ENCODE measurements at places on chromosomes 12 and 14.

DNA sequence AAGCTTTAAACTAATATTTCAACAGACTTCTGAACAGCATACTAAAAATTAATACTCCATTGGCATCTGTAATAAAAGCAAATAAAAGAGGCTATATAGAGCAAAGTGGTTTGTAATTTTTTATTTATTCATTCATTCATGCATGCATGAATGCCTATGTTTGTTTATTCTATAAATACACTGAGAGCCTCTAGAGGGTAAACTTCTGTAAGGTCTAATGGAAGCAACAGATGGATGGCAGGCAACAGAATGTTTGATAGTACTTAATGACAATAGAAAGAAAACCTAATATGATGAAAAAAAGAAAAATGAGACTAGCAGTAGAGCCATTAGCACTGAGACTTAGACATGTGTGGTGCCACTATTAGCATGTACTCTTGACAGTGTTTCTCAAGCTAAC, 253.1 kb downstream of the CCDC91 start:
- no peak for DNase-seq

GRCh38 chr12:65156366-65156841, 13.0 kb upstream of the LEMD3 start:
- no peak for DNase-seq

GRCh38 chr12:59500915-59501314, 94.9 kb upstream of the SLC16A7 start:
- DNase-seq, result no peak

DNA sequence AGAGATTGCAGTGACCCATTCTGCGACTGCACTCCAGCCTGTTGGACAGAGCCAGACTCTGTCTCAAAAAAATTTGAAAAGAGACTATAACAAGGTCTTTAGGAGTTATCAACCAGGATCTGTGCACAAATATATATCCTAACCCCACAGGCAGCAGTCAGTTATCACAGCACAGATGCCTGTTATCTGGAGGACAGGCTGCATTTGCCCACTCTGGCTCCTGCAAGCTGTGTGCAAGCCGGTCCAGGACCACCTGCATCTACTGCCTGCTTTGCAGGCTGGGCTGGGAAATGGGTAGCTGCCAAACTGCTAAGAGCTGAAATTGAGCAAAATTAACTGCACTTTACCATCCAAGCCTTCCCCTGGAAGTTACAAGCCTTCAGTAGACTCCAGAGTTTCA, 21.4 kb upstream of the RCOR1 start:
- no peak for DNase-seq

DNA sequence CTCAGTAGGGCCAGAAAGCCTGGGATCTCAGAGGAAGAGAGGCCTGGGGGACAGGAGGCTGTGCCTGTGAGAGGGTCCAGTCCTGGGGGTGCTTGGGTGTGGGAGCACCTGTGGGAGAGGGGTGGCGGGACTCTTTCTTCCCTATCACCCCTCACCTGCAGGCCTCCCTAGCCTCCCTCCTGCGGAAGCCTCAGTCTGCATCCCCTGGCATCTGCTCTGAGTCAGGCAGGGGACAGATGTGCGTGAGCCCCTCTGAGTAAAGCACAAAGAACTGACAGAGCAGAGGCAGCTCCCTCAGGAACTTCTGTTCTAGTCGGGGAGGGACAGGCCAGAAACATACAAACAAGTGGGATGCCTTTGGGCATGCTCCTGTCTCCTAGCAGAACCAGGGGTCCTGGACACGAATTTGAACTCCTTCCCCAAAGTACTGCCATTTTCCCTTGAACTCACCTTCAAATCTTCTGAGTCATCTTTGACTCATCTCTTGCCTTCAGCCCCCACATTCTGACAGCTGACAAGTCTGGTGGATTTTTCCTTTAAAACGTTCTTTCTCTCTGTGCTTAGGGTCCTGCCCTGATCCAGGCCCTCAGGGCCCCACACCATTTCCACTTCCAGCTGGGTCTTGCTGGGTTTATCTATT, 8.5 kb upstream of the HSP90AA1 start:
- DNase-seq, result peak; percentile 28

DNA sequence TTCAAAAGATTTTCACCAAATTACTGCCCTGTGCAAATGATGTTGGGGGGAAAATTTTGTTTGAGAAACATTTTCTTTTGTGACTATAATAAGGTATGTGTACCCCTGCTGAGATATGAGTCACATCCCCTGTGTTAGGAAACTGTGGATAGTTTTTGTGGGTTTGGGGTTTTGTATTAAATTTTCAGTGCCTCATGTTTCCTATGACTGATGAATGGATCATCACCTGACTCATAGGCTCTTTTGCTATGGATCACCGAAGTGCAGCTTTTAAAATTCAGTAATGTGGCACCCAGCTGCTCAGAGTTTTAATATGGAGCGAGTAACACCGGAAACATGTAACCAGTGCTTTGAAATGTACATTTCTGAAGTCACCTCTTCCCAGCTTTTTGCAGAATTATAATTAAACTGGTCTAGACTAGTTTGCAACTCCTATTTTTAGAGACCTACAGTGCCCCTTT, 167.4 kb upstream of the HMGA2 start:
- peak; percentile 94 for DNase-seq

DNA sequence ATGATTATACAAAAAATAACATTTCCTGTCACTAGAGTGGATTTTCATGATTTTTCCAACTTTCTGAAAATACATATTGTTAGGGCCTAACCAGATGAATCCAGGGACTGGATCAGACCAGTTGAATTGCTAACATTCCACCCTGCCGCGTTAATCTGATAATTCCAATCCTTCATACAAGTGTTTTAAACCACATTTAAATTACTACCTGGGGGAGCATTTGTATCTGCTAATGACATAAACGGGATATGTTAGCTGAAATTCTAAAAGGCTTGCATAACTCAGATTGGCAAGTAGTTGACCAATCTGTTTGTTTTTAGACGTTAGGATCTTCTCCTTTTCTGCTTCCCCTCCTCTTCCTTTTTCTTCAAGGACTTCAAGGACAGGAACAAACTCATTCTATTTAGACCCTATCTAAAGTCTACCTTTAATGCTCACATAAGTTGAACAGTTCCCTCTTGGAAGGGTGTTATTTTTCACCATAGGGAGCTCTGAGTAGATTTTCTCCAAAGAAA, 239.0 kb downstream of the ADAMTS20 start:
- no peak for DNase-seq

GRCh38 chr12:95787274-95787818, 3.2 kb downstream of the NTN4 start:
- DNase-seq, result no peak

DNA sequence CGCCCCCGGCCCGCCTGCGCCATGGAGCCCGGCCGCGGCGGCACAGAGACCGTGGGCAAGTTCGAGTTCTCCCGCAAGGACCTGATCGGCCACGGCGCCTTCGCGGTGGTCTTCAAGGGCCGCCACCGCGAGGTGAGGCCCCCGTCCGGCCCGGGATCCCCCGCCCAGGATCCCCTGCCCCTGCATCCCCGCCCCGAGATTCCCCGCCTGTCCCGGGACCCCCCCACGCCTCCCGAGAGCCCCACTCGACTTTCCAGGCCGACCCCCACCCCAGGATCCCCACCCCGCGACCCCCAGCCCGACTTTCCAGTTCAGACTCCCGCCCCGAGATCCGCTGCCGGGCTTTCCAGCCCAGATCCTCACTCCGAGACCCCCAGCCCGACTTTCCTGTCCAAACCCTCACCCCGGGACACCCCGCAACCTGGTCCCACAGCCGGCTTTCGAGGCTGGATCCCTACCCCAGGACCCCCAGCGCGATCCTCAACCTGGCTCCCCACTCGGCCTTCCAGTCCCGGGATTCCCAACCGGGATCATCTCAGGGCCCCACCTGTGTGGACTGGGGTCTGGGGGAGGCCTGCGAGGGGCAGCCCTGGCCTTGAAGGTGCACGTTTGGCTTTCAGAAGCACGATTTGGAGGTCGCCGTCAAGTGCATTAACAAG, 688 bp downstream of the ULK1 start:
- DNase-seq, result no peak

DNA sequence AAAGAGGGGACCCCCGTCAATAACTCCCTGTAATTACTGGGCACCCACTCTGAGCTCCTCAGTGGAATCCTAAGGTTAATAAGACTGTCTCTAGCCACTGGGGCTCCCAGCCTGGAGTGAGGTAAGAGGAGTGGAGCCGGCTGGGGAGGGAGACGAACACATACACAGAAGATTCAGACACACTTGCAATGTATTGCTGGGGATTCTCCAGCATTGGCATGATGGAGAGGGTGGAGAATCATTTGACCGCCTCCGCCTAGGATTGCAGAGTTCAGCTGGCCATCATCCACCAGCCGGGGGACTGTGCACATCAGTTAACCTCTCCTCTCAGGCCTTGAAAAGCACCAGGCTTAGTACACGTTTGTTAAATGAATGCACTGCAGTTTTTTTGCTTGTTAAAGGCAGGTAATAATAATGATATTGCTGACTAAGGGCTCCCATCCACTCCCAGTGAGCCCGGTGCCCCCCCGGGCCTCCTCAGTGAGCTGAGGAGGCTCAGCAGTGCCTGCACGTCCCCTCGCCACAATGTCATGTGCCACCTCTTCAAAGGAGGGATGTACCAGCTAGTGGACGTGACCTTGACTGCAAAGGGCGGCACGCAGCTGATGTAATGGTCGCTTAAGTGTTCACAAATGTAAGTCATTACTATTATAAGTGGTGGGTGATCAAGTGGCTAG, 20.3 kb upstream of the FAIM2 start:
- no peak for DNase-seq

DNA sequence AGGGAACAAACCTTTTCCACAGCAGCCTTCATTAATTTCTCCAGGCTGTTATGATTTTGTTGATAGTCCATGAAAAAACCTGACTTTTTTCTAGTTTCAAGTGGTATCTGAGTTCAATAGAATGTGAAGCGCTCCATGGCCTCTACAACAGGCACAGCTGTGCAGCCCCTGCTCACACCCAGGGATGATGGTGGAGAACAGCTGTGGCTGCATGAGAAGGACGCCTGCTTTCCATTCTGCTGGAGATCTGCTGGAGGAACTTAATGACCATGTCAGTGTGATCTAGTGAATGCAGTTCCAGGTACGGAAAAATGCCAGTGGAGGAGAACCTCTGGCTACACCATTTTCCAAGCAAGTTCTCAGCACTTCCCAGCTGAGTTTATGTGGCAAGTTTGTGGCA, 80.6 kb downstream of the PIWIL1 start:
- DNase-seq, result no peak

DNA sequence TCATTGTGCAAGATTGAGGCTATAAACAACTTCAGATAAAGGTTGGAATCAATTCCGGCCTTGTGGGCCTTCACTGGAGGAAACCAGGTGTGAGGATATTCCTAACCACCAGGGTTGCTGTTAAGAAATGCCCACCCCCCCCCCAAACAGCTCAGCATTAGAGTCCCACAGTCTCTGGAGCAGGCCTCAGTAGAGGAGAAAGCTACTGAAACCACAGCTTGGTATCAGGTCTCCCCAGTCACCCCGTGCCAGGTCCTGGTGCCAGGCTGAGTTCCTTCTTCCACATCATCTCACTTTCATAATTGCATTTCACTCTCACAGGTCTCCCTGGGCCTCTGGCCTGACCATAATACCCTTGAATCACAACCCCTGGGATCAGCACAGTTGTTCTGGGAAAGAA, 12.5 kb downstream of the GALNT6 start:
- DNase-seq, result no peak

GRCh38 chr12:90090929-90091651, 382.5 kb upstream of the ATP2B1 start:
- peak; percentile 88 for DNase-seq

All from mesenchymal stem cell (in vitro differentiated cells and primary cell).